A549 treated with Mapracorat at 1 μM for 4 hours (cell line): ENCODE measurements at places on chromosomes 11 and 22. TPM values are rescaled to one million over a fixed set of nuclear protein-coding genes. Genes with fewer than 3 reads are reported as not detected.

MYO18B gene
- 0.02 to 0.09 TPM (median 0.03 TPM) in 5 replicates for total RNA-seq

MIOX gene
- 0.11 TPM in 1 of 5 replicates, not detected in the others for total RNA-seq

IGSF22 gene
- total RNA-seq = not detected in 5 replicates

SPECC1L gene
- total RNA-seq = 13.6 to 17.5 TPM (median 16.3 TPM) in 5 replicates

OR8D1 gene
- not detected in 5 replicates for total RNA-seq

TEX54 gene
- total RNA-seq = not detected in 5 replicates

TSKU gene
- total RNA-seq = 109 to 152 TPM (median 142 TPM) in 5 replicates

MRPL49 gene
- 68.5 to 73.4 TPM (median 70.9 TPM) in 5 replicates for total RNA-seq

KRTAP5-8 gene
- total RNA-seq = not detected in 5 replicates

RTCB gene
- total RNA-seq = 75.4 to 79.4 TPM (median 78.7 TPM) in 5 replicates

KCNJ5 gene
- 0.08 TPM in 1 of 5 replicates, not detected in the others for total RNA-seq

SLC25A18 gene
- 0.13 to 0.45 TPM (median 0.29 TPM) in 5 replicates for total RNA-seq

HBG2 gene
- not detected in 5 replicates for total RNA-seq

KDELR3 gene
- total RNA-seq = 17.2 to 20.9 TPM (median 19.8 TPM) in 5 replicates

LIPT2 gene
- 1.7 to 2.8 TPM (median 2.1 TPM) in 5 replicates for total RNA-seq

OTOG gene
- not detected in 5 replicates for total RNA-seq

OR5B21 gene
- total RNA-seq = not detected in 5 replicates

PRAME gene
- 93.6 to 108 TPM (median 99.6 TPM) in 5 replicates for total RNA-seq

HORMAD2 gene
- total RNA-seq = not detected in 5 replicates

DDX25 gene
- total RNA-seq = not detected in 5 replicates

ST13 gene
- total RNA-seq = 156 to 181 TPM (median 158 TPM) in 5 replicates

RASSF10 gene
- total RNA-seq = 1.3 to 2.1 TPM (median 2.0 TPM) in 5 replicates

CABP2 gene
- total RNA-seq = not detected in 5 replicates

GAB4 gene
- not detected in 5 replicates for total RNA-seq

SIK2 gene
- 5.9 to 8.0 TPM (median 7.7 TPM) in 5 replicates for total RNA-seq

ST3GAL4 gene
- total RNA-seq = 26.0 to 28.9 TPM (median 27.8 TPM) in 5 replicates

AQP11 gene
- total RNA-seq = 0.94 to 1.7 TPM (median 1.6 TPM) in 5 replicates

MS4A3 gene
- not detected in 5 replicates for total RNA-seq

C22orf31 gene
- total RNA-seq = not detected in 5 replicates

KDM4E gene
- total RNA-seq = not detected in 5 replicates

MS4A4A gene
- not detected in 5 replicates for total RNA-seq

SLC3A2 gene
- 846 to 1,033 TPM (median 970 TPM) in 5 replicates for total RNA-seq

CABP4 gene
- not detected in 5 replicates for total RNA-seq

ENTHD1 gene
- not detected in 5 replicates for total RNA-seq

ACTN3 gene
- not detected in 5 replicates for total RNA-seq

APOL3 gene
- not detected in 5 replicates for total RNA-seq

CD248 gene
- not detected in 5 replicates for total RNA-seq
